ENCODE measurements at places on chromosomes 11 and 22.

- peak; percentile 67 for DNase-seq
These were observed 84.0 kb upstream of the AKIP1 start for GRCh38 chr11:8826901-8827560.

GRCh38 chr11:101612481-101612880 lies 28.7 kb upstream of the TRPC6 start:
- no peak for DNase-seq

DNA sequence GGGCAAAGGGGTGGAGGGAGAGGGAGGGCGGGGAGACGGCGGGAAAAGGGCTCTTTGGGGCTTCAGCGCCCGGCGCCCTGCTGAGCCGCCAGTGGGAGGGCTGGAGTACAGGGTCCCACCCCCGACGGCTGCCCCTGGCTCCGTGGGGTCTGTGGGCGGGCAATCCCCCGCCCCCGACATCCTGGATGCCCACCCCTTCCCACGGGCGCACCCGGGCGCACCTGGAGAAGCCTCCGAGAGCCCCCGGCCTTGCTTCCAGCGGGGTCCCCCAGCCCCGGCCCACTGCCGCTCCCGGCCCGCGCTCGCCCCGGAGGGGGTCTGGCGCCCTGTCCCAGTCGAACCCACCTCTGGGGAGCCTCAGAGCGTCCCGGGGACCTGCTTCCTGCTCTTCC lies 394 bp downstream of the CHRM4 start:
- no peak for DNase-seq

DNA sequence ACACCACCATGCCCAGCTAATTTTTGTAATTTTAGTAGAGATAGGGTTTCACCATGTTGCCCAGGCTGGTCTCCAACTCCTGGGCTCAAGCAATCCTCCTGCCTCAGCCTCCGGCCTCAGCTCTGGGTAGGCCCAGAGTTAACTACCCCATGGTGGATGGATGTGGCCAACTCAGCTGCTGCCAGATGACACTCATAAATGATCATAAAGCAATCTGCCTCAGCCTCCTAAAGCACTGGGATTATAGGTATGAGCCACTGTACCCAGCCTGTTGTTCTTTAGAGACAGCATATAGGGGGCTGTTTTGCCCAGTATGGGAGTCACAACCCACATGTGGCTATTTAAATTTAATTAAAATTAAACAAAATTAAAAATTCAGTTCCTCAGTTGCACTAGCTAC lies 54.3 kb downstream of the LARGE1 start:
- no peak for DNase-seq

GRCh38 chr11:132347156-132348090 lies 977.0 kb downstream of the NTM start:
- no peak for DNase-seq
